ENCODE measurements at places on chromosomes 2 and 18. TPM values are rescaled to one million over a fixed set of nuclear protein-coding genes. Genes with fewer than 3 reads are reported as not detected.

The AQP12A gene
- total RNA-seq, result not detected

The REG1A gene
- total RNA-seq, result not detected

The PLB1 gene
- total RNA-seq, result 0.26 TPM

The FTCDNL1 gene
- 0.69 TPM for total RNA-seq

The C2orf15 gene
- 4.9 TPM for total RNA-seq

The OR6B2 gene
- total RNA-seq, result not detected

The LRATD1 gene
- 0.69 TPM for total RNA-seq

The INPP5D gene
- total RNA-seq, result 28.6 TPM

DNA sequence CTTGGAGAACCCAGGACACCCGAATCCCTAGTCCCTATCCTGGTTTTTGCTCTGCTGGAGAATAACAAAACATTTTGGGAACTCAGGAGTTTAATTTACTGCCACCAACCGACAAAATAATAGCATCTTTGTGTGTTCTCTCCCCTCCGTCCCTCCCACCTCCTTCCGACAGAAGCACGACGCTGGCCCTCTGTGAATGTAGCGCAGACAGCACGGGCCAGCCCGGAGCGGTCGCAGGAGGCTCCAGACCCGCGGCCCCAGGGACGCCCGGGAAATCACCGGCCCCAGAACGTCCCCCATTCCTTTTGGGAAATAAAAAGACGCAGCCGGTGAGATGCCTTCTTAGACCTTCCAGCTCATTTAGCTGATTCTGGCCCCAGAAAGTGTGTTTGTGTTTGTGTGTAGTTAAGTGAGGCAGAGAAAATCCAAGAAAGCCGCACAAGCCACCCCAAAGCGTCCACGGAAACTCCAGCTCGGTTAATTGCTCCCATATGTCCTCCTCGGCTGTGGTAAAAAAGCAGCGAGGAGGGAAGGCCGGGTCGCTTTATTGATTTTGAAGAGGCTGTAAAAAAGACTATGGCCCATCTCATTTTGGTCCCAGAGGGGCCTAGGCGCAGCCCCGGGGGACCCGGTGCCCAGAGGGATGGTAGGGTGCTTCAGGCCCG, 577 bp upstream of the TANC1 start:
- peak; percentile 73 for DNase-seq

- DNase-seq, result no peak
These were observed 1058.3 kb upstream of the TMEFF2 start for GRCh38 chr2:193253014-193253530.

DNA sequence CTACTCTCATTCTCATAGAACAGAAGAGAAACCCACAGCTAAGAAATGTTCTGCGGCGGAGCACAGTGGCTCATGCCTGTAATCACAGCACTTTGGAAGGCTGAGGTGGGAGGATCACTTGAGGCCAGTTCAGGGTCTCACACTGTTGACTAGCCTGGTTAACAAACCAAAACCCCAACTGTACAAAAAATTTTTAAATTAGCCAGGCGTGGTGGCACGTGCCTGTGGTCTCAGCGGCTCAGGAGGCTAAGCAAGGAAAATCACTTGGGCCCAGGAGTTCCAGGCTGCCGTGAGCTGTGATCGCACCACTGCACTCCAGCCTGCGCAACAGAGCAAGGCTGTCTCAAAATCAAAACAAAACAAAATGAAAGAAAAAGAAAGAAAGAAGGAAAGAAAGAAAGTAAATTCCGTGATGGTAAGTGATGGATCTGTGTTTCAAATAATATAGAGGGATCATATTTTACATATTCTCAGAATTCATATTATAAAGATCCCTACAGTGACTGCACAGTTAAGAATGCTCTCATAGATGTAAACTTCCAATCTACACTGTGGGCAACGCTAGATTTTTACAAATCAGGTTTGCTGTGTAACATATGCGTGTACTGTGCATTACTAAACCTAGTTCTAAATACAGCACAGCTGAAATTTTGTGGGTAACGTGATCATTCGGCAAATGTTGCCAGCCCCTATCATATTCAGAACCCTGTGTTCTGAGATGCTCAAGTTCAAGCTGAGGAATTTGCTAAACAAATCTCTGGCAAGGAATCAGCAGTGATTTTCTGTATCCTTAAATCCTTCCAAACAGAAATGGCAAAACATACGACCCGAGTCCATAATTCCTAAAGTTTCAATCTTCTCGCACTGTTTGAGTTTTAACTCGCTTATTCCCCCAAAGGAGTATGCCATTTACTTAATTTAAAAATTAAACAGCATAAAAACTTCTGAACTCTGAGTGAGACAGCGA, 1.2 kb upstream of the RAB12 start:
- DNase-seq, result no peak

- DNase-seq, result no peak
These were observed 51.6 kb downstream of the GLI2 start for GRCh38 chr2:120787111-120787821.

DNA sequence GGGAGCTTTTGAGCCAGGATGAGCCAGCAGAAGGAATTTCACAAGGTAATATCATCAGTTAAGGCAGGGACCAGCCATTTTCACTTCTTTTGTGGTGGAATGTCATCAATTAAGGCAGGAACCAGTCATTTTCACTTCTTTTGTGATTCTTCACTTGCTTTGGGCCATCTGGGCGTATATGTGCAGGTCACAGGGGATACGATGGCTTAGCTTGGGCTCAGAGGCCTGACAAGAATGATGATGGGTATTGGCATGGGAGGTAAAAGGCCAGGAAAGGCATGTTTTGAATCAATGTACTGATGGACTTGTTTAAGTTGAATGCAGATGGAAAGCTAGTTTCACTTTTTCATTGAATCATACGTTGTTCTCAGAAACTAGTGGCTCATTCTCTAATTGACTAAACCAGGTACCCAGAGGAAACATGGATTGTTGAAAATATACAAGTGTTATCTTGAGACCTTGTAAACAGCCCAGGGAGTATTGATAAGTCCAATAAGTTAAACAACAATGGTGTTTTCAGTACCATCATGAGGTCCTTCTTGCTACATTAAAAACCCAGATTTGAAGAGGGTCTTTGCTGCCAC, 1672.5 kb upstream of the DDX18 start:
- DNase-seq, result no peak

DNA sequence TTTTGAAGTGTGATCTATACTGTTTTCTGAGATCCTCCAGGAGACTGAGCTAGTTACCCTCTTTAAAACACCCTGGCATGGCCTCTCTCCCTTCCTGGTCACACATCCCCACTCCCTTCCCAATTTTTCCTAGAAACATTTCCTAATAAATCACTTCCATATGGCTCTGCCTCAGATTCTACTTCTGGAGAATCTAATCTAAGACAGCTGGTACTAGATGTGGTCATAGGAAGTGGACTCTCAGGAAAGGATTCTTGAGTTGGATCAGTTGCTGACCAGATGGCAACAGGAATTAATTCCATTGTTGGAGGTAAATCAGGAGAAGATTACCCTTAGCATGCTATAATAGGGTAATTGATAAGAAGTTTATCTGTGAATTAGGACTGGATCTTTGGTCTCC, 310.5 kb downstream of the SATB2 start:
- no peak for DNase-seq

- no peak for DNase-seq
These were observed 61.2 kb upstream of the ATL2 start for GRCh38 chr2:38438133-38438882.

- DNase-seq, result no peak
These were observed 124.4 kb downstream of the COMMD1 start for GRCh38 chr2:62029910-62030309.

DNA sequence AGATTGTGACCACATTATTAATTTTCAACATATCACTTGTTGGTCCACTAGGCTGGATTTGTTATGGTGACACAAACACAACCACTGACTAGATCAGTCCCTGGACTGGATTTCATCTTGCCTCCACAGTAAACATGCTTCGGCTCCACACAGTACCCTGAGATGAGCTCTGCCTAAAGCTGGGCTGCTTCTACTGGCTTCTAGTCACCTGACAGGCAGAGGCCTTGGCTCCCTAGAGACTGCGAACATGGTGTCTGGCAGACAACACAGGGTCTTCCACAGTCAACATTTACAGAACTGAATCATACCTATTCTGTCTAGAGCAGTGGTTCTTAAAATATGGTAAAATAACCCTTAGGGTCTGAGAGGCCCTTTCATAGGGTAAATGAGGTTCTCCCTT, 69.2 kb downstream of the RIT2 start:
- no peak for DNase-seq

GRCh38 chr2:69989441-69990105, 28.1 kb upstream of the ASPRV1 start:
- DNase-seq, result no peak

- DNase-seq, result no peak
These were observed 64.0 kb downstream of the STPG4 start for GRCh38 chr2:47091118-47091517.

- DNase-seq, result no peak
These were observed 53.3 kb downstream of the ZEB2 start for GRCh38 chr2:144466637-144467036.

- no peak for DNase-seq
These were observed 61.3 kb downstream of the PMAIP1 start for GRCh38 chr18:59961070-59961469.

GRCh38 chr2:207513551-207514257, 16.1 kb upstream of the CREB1 start:
- DNase-seq, result no peak

- no peak for DNase-seq
These were observed 520.0 kb upstream of the TCF4 start for GRCh38 chr18:56107821-56108477.

Measured in HT-29 (cell line).